ENCODE measurements at places on chromosomes 16 and 17.

- no peak for DNase-seq
Observed at GRCh38 chr16:3690980-3691720, 26.2 kb downstream of the TRAP1 start.

DNA sequence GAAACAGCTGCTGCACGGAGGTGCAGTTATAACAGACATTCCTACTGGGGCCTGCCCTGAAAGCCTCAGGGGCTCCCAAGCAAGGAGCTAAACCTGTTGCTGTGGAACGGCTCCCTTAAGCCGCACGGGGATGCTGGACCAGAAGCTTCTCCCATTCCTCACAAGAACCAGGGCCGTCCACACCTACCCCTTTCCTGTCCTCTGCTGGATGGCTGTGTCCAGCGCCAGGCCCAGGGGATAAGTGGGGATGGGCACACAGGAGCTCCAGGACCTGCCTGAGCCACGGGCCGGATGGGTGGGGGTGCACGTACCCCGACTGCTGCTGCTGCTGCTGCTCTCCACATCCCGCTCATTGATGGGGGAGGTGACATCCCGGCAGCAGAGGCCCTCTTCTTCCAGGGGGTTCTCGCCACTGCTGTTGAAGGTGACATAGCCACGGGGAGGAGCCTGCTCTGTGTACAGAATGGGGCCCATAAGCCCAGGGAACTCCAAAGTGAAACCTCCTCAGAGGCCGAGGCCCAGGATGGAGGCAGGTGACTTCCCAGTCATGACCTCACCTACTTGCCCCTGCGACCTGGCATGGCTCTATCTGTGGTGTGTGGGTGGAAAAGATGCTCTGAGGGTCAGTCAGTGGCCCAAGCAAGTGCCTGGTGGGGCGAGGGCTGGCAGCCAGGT is 8.6 kb downstream of the NUDT16L1 start:
- DNase-seq: no peak

- DNase-seq: no peak
Observed at GRCh38 chr17:6085812-6086211, 15.6 kb downstream of the WSCD1 start.

- DNase-seq: no peak
Observed at GRCh38 chr16:72072514-72073342, 9.7 kb downstream of the HPR start.

- peak; percentile 82 for DNase-seq
Observed at GRCh38 chr16:85750827-85751697, at the start of gene C16orf74. C16orf74 (minus strand) TSS chr16:85751096; CDS start chr16:85735217, 15,879 bp downstream.

DNA sequence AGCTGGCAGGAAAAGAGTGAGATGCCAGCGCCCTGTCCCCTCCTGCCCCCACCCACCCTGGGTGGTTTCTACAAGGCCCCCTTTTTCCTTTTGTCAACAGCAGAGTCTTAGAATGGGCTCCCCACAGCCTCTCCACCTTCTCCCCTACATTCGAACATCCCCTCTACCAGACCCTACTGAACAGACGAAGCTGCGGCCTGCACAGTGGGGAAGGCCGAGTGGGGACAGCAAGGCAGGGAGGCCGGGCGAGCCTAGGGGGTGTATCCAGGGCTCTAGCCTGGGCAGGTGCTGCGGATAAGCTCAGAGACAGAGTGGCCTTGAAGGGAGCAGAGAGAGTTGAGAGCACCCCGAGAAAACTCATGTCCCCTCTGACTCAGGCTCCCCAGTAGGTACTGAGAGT is 7.4 kb downstream of the ZACN start:
- no peak for DNase-seq

DNA sequence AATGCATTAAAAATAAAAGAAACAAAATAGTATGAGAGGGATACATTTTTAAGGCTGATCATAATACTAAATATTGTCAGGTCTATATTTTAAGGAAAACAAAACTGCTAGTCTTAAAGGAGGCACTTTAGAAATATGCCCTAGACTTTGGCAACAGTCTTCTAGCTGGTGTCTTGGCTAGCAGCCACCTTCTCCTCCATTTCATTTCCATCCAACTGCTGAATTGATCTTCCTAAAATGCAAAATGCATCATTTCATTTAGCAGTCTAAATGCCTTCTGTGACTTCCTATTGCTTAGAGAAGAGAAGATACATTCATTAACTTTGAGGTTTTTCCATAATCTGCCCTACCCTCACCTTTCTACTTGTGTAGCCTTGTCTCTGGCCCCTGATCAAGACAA is 1404.1 kb downstream of the CDH11 start:
- DNase-seq: no peak

DNA sequence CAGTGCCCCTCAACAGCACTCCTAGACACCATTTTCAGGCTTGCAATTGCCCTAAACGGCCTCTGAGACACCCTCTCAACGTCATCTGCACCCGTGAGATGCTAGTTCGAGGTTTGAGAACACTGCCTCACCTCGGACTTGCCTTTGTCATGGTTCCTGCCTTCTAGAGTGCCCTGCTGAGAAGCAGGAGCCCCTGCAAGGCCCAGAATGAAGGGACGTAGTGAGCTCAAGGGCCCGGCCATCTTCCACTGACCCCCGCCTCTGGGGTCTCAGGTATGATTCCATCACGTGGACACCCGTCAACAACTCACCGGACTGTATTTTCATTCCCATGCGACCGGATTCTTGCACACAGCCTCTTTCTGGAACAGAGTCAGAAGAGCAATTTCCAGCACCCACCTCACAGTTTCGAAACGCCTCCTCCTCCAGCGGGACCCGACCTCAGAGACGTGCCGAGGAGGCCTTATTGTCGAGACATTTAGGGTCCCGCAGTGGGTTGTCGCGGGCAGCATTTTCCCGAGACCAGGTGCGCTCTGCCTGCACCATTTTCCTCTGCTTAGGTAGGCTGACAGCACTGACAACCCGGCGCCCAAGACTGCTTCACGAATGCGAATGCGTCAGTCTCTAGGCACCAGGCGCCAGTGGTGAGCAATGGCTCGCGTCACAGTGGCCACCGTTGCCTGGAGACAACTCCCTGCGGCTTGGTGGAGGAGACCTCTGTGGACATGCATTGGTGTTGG is 999.9 kb downstream of the KCNJ18 start:
- no peak for DNase-seq

- no peak for DNase-seq
Observed at GRCh38 chr16:72469932-72470331, 298.0 kb upstream of the PMFBP1 start.

GRCh38 chr17:55435408-55435807 is 13.8 kb upstream of the MMD start:
- DNase-seq: no peak

- peak; percentile 51 for DNase-seq
Observed at GRCh38 chr16:54285414-54286089, 1.0 kb downstream of the IRX3 start.

Measured in epithelial cell of esophagus (primary cell).